Upper lobe of left lung (tissue), 6 donors: ENCODE measurements at places on chromosomes 11 and 22.

GRCh38 chr11:88171982-88172381 lies 3.3 kb downstream of the RAB38 start:
- no peak for DNase-seq

- DNase-seq = no peak
Measured at GRCh38 chr11:13364388-13364787, 86.8 kb downstream of the BMAL1 start.

GRCh38 chr11:35515224-35515623 lies 10.2 kb downstream of the PAMR1 start:
- no peak for DNase-seq

DNA sequence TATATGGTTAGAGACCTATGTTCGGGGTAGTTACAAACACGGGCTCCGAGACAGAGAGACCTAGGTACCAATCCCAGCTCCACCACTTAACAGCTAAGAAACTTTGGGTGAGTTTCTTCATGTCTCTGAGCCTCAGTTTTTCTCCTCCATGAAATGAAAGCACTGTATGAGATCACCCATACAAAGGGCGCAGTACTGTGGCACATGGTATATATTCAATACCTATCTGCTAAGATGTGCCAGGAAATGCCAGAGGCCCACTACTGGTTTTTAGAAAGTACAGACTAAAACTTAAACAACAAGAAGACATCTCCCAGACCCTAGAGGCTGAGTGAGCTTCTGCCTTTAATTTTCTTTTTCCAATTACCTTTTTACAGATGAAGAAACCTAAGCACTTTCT lies 69.5 kb downstream of the SLC1A2 start:
- no peak for DNase-seq

DNA sequence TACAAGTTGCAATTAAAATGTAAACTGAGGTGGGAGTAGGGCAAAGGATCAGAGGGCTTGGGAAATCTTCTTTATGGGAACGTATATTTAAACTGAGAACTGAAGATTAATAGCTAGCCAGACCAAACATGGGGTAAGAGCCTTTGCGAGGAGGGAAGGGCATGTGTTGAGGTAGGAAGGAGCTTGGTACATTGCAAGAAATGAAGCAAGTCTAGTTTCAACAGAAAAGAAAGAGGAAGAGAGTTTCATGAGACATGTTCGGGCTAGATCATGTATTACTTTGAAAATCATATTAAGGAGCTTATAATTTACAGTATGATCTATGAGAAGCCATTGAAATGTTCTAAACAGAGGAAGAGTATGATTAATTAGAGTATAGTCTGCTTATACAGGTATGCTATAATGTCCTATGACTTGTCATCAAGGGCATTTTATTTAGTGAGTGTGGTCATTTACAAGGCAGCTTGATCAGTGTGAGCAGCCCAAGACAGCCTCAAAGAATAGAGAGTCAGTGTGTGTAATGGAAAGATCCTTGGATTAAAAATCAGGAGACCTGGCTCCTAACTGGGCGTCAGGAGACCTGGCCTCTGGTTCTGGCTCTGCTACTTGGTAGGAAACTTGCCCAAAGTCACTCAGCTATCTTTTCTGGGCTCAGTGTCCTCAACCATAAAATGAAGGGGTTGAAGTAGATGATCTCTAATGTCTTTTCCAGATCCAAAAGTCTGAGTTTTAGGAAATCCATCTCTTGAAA lies 10.9 kb downstream of the GAS2 start:
- DNase-seq = no peak

DNA sequence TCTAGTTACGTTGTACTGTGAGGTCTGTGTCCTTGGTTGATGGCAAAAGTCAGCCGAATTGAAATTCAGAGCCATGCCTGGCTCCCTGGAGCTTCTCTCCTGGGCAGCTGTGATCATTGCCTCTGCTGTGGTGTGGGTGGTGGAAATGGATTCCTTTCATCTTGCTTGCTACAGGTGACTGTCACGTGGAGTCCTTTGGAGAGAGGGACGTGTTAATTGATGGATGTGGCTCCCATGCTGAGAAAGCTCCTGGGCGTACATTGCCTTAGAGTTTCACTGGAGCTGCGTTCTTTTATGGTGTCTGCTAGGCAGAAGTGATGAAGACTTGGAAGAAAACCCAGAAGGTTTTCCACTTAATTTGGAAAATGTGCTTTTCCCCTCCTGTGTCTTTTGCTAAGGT lies 41.9 kb upstream of the PPP6R3 start:
- DNase-seq = no peak

GRCh38 chr11:44952500-44953260 lies 2.0 kb upstream of the TP53I11 start:
- DNase-seq = no peak

DNA sequence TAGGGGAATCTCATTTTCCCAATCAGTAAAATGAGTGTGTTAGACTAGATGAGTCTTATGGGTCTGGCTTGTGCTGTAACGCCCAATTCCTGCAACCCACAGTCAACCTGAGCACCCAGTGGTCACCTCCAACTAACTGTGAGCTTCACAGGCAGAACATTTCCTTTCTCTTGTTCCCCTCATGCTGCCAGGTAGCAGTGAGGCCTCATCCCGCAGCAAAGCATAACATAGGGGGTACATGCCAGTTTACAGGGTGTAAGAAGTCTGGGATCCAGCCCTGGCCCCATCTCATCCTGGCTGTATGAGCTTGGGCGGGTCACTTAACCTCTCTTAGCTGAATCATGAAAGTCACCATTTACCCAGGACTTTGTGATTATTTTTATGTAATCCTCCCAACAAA lies 3.7 kb downstream of the EFEMP2 start:
- DNase-seq = no peak

- no peak for DNase-seq
Measured at GRCh38 chr22:46361826-46362202, 26.3 kb downstream of the TRMU start.

- no peak for DNase-seq
Measured at GRCh38 chr11:88151709-88152265, 23.5 kb downstream of the RAB38 start.
